ENCODE measurements at places on chromosomes 7 and 10. TPM values are rescaled to one million over a fixed set of nuclear protein-coding genes. Genes with fewer than 3 reads are reported as not detected.

HTRA1 gene
- 210 TPM for total RNA-seq

CYP3A4 gene
- not detected for total RNA-seq

- DNase-seq: no peak
Observed at GRCh38 chr7:124032369-124033094, at the start of gene TMEM229A. Gene TMEM229A (minus strand): TSS chr7:124033067. CDS start chr7:124033003, 64 bp downstream.

APBB1IP gene
- total RNA-seq: 0.47 TPM

POM121 gene
- 28.2 TPM for total RNA-seq

DNA sequence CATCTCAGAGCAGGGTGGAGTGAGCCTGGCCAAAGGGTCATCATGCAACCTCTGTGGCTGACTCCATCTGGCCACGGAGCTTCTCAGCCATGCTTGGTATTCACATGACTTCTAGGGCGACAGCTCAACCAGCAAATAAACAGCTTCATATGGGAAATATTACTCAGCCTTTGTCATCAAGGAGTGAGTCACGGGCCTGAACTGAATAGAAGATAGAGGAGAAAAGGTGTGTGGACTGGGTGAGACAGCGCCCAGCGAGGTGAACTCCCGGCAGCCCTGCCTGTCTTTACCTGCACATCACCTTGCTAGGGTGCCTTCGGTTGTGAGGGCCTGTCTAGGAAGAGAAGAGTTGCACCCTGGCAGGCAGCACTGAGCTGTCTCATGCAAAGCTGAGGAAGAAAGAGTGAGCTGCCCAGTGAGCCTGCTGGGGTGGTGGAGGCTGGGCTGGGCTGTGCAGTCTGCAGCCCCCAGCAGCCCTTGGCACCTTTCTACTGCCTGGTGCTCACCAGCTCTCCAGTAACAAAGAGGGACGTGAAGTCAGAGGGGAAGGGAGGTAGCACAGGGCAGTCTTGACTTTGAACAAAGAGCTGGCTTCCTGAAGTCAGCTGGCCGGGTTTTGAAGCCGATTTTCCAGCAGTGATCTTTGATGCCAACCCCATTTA lies 114.2 kb downstream of the EGFR start:
- DNase-seq: peak; percentile 73

- DNase-seq: no peak
Observed at GRCh38 chr10:124701881-124702656, 42.1 kb downstream of the FAM53B start.

CALHM1 gene
- not detected for total RNA-seq

ELFN1 gene
- 1.5 TPM for total RNA-seq
